ENCODE measurements at places on chromosomes 13 and 19.

DNA sequence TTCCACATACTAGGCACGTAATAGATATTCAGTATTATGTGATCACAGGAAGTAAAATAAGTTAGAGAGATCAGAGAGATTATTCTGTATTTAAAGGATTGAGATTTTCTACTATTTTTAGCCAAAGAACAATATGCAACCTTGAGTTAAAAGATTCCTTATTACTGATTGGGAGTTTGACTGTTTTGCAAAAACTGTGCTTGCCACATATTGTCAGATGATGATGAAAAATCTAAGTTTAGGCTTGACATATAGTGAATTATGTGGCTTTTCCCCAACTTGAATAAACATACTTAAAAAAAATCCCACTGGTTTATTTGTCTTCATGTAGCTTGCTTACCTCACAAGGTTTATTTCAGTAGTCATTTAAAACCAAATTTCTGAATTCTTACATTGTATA is 194.4 kb downstream of the KCNRG start:
- DNase-seq = no peak

- no peak for DNase-seq
These were observed 40.0 kb downstream of the COL4A1 start for GRCh38 chr13:110266983-110267382.

GRCh38 chr19:14349426-14349825 is 31.8 kb upstream of the ADGRE5 start:
- no peak for DNase-seq

GRCh38 chr19:10333758-10334587 is 644 bp upstream of the RAVER1 start:
- no peak for DNase-seq

DNA sequence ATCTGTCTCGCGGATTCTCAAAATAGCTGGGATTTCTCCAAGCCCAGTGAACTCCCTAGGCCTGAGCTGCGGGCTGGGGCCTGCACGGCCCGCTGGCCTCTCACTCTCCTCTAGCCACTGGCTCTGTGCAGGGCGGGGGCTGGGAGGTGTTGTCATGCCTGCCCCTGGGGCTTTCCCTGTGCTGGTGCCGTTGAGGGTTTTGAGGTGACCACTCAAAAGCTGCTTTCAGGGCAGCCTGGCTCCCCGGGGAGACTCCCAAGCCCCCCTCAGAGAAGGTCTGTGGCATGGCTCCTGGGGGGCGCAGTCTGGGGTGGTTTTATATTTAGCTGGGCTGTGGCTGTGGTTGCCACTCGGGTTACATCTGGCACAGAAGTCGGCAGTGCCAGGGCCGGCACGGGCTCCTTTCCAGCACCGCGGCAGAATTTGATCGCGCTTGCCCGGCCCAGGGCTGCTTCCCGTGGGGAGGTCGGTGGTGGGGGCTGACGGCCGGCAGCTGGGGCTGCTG is 10.0 kb downstream of the NDUFB7 start:
- no peak for DNase-seq

- no peak for DNase-seq
These were observed 49.0 kb downstream of the BRD4 start for GRCh38 chr19:15283141-15283883.

DNA sequence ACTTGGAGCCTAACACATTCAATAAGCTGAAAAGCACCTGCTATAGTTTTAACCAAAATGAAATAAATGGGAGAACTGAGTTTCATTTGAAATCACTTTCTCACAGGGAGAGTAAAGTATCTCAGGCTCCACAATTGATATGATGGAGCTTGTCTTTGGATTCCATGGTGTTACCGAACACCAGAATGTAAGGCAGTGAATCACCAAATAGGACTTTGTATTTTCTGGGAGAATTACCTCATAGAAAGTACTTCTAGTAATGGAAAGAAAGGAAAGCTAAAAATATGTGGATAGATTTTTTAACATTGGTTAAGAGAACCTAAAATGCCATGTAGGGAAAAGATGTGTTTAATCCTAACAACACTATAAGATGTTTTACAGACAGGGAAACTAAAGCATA is 123.6 kb downstream of the NALCN start:
- no peak for DNase-seq

DNA sequence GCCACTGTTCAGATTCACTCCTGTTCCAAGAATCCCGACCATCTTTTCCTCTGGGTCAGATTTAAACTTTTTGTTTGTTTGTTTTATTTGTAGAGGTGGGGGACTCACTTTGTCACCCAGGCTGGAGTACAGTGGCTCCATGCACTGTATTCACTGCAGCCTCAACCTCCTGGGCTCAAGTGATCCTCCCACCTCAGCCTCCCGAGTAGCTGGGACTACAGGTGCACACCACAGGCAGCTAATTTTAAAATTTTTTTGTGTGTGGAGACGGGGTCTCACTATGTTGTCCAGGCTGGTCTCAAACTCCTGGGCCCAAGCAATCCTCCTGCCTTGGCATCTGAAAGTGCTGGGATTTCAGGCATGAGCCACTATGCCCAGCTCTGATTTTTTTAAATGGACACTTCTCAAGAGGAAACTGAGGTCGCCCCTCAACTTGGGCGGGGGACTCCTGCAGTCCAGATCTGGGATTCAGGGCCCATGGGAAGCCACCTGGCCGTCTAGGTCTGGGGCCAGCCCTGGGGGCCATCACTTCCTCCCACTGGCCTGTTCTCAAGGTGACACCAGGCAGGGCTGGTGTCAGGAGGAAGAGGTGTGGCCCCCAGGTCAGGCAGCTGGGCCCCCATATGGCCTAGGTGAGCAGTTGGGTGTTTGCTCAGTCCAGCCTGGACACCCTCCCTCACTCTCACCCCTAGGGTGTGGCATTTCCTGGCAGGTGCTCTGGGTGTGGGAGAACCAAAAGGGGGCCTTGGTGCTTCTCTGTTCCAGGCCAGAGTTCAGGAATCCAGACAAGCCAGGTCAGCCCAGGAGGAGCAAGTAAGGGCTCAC is 1.3 kb downstream of the B3GNT3 start:
- DNase-seq = no peak

- no peak for DNase-seq
These were observed 8.8 kb downstream of the DDX39A start for GRCh38 chr19:14410091-14411051.

DNA sequence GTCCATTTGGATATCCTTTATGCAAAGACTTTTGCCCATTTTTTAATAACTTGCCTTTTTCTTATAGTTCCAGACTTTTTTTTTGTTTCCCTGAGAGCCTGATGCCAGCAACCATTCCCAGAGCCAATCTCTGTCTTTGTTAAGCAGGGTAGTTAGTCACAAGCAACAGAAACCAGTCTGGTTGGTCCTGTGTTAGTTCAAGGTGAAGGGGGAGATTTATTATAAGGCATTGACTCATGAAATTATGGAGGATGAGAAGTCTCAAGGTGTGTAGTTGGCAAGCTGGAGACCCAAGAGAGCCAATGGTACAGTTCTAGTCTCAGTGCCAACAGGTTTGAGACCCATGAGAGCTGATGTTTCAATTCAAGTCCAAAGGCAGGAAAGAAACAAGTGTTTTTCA is 33.0 kb downstream of the GPR12 start:
- no peak for DNase-seq

DNA sequence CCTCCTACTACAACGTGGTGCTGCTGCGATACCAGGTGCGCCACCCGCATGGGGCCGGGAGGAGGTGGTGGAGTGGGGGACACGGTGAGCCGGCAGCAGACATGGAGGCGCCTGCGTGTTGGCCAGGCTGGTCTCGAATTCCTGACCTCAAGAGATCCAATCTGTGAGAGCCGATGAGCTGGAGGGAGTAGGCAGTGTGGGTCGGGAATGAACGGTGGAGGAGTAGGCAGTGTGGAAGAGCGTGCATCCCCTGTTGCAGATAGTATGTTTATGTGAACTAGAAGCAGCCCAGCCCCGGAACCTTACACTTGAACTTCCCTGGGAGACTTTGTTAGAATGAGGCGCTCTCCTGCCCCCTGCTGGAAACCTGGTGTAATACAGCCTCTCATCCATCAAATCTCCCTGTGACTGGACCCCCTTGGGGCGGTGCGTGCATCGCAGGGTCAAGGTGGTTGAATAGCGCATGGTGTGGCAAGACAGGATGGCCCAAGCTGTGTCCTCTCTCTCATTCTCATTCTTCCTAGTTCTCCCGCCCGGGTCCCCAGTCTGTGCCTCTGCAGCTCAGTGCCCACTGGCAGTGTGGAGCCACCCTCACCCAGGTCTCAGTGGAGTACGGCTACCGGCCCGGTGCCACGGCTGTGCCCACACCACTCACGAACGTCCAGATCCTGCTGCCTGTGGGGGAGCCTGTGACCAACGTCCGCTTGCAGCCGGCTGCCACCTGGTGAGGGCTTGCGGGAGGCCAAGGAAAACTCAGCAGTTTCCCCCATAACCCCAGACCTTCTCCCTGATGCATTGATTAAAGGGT is 10.5 kb upstream of the B3GNT3 start:
- peak; percentile 60 for DNase-seq

DNA sequence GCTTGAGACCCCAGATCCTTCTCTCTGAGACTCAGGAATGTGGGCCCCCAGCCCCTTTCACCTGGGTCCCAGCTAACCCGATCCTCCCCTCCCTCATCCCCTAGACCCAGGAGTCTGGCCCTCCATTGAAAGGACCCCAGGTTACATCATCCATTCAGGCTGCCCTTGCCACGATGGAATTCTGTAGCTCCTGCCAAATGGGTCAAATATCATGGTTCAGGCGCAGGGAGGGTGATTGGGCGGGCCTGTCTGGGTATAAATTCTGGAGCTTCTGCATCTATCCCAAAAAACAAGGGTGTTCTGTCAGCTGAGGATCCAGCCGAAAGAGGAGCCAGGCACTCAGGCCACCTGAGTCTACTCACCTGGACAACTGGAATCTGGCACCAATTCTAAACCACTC is 463 bp downstream of the FGF21 start:
- DNase-seq = no peak

DNA sequence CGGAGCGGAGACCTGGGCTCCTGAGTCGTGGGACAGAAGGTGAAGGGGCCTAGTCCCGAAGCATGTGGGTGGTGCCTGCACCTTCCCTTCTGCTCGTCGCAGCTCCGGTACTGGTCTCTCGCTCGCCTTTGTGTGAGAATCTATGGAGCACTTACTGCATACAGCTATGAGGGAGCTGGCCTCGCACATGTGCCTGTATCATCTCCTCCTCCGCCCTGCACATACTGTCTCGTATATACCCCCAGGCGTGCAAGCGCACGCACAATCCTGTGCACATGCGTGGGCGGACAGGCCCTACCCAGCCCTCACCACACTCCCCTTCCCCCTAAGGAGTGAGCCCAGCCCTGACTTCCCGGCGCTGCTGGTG is 8.7 kb downstream of the PIK3R2 start:
- DNase-seq = no peak

DNA sequence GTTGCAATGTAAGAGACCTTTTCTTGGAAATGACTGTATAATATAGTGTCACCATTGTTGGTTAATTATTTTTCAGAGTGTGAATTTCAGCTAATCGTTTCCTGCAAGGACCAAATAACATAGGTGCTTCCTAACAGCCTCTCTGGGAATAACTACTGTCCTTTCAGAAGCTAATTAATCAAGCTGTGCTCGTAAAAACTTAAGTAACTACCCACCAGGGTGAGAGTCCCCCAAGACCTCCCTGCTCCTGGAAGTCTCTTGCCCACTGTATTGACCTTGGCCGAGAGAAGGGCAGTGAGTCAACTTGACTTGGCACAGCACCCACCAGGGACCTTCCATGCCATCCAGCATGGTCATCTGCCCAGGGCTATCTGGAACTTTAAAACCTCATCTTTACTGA is 50.3 kb downstream of the UQCRFS1 start:
- no peak for DNase-seq

- peak; percentile 77 for DNase-seq
These were observed 958 bp downstream of the JUND start for GRCh38 chr19:18280247-18281081.

DNA sequence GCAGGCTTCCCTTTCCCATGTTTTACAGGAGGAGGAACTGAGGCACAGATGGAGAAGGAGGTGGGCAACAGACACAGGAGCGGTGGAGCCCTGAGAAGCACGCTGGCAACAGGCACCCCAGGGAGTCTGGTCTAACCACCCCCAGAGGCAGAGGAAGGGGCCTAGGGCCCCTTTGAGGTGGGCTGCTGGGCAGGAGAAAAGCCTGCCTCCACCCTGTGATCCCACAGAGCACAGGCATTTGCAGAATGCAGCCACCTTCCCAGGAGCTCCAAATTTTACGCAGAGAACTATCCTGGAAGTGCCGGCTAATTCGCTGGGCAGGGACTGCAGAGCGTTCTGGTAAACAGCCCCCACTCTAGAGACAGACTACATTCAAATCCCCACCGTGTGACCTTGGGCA is 30.4 kb downstream of the RAB20 start:
- no peak for DNase-seq

DNA sequence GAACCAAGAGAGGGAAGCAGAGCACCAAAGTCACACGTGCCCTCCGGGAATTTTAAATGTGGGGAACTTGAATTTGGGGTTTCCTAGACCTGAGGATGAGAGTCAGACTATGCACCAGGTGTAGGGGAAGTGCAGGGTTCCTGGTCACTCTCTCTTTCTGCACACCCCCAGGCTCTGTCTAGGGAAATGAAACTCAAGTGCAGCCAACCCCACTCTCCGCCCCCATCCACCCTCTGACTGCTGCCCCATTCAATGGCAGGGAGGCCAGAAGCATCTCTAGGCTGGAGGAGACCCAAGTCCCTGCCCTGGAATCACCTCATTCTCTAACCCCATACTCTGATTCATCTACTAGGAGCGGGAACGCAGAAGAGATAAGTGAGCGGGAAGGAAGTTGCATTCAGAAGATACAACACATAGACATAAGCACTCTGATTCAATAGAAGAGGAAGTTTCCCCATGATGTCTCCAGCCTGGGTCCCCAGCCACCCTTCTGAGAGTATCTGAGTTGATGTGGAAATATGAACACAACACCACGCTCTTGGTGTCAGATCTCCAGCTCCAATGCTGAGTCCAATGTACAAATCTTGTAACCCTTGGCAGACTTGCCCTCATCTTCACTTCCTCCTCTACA is 4.7 kb upstream of the SIGLEC14 start:
- no peak for DNase-seq

DNA sequence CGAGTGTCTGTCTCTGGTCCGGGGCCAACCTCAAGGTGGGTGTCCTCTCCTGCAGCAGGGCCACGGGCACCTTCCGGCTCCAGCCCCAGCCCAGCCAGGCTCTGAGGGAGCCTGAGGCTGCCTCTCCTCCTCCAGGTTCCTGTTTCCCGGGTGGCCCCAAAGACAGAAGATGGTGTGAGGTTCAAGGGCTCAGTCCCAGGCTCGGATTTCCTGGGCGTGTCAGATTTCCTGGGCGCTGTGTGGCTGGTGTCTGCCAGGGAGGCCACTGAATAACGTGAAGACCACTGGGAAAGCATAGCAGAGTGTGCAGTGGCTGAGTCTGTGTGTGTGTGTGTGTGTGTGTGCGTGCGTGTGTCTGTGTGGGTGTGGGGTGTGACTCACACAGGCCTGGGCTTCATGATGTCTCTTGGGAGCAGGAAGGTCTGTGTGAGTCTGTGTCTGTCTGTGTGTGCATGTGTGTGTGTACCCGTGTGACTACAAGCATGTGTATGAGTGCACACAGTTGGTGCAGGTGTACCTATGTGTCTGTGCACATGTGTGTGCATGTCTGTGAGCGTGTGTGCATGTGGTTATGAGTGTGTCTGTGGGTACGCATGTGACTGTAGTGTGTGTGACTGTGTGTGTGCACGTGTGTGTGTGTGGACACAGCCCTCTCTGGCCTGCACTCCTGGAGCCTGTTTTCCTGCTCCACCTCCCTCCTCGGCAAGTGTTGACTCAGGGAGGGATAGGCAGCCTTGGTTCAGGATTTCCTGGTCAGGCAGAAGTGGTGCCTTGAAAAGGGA is 28.3 kb downstream of the CEBPA start:
- no peak for DNase-seq

Data from effector CD8-positive, alpha-beta T cell (primary cell).